ENCODE measurements at places on chromosomes 12 and 14.

- no peak for DNase-seq
Measured at GRCh38 chr14:24954037-24954699, 95.8 kb downstream of the STXBP6 start.

DNA sequence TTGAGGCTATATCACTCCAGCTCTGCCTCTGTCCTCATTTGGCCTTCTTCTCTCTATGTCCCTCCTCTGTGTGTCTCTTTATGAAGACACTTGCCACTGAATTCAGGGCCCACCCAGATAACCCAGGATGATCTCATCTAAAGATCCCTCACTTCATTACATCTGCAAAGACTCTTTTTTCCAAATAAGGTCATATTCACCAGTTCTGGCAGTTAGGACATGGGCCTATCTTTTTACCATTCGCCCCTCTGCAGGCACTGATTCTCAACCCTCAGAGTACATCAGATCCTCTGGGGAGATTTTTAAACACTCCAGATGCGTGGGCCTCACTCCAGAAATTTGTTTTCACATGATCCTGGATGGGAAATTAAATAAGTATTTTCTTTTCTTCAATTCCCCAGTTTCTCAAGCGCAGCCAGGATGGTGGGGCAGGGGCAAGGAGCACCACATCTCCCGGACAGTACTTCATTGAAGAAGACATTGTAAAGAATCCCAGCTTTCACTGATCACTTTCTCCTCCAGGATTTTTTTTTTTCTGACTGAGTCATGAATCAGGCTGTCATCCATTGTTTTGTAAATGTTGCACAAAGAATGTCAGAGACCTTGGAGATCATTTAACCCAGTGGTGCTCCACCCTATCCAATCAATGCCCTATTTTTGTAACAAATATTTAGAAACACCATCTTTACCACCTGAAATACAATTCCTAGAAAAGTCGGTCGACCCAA is 27.4 kb downstream of the CRACR2A start:
- DNase-seq, result no peak

GRCh38 chr12:50415899-50416479 is 15.3 kb downstream of the LARP4 start:
- DNase-seq, result no peak

- no peak for DNase-seq
Measured at GRCh38 chr14:31208546-31209424, 1.2 kb upstream of the HECTD1 start.

GRCh38 chr14:53411125-53411524 is 258.0 kb upstream of the DDHD1 start:
- no peak for DNase-seq

GRCh38 chr12:105721891-105722290 is 391.4 kb downstream of the C12orf75 start:
- no peak for DNase-seq

GRCh38 chr12:79019672-79020071 is 155.1 kb downstream of the SYT1 start:
- DNase-seq, result no peak

- no peak for DNase-seq
Measured at GRCh38 chr12:121755591-121755990, 37.9 kb downstream of the RHOF start.

DNA sequence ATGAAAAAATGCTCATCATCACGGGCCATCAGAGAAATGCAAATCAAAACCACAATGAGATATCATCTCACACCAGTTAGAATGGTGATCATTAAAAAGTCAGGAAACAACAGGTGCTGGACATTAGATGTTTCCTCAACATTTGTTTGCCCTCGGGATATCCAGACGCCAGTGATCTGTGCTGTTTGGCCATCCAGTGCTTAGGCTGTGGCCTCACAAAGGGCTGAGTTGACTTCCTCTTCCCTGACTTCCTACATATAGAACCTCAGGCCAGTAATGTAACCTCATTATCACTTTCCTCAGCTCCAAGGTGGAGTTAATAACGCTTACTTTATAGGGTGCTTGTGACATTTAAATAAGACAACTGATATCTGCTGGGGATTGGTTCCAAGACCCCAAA is 51.8 kb downstream of the SLC15A5 start:
- DNase-seq, result no peak

GRCh38 chr12:30952015-30952414 is 25.5 kb downstream of the TSPAN11 start:
- DNase-seq, result no peak

DNA sequence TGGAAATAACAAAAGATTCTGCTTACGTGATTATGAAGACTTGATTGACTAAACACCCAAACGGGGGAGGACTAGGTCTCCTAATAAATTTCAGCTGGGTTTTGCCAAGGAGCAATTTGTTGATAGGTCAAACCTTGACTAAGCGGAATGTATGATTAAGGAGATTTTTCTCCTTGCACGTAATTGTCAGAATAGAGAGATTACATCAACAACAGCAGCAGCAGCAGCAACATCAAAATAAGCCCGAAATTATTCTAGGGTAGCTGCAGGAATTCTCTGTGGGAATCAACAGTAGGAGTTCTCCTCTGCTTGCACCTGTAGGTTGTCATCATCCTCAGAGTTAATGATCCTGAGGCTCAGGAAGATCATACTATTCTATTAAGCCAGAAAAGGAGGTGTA is 10.2 kb downstream of the ELK3 start:
- DNase-seq, result no peak

- no peak for DNase-seq
Measured at GRCh38 chr12:85329913-85330312, 49.9 kb downstream of the ALX1 start.

GRCh38 chr12:89134213-89134770 is 218.0 kb downstream of the DUSP6 start:
- no peak for DNase-seq

DNA sequence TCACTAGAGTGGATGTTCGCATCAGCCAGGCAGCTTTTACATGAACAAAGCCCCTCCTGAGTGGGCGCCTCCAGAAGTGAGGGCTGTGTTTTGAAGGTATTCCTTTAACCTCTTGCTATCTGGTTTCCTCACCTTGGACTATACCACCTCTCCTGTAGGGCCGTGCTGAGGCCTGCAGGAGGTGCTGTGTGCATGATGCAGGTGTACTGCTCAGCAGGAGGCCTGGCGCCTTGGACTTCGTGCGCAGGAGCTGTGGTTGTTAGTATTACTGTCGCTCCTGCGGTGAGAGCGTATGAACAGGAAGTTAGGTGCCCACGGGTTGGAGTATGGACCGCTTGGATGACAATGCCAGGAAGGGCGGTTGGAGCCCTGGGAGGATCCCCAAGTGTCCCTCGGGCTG is 130.7 kb downstream of the TSPAN9 start:
- DNase-seq, result no peak

- no peak for DNase-seq
Measured at GRCh38 chr12:100105661-100106060, 37.0 kb downstream of the BLTP3B start.

- no peak for DNase-seq
Measured at GRCh38 chr12:54786081-54786480, 68.2 kb upstream of the MUCL1 start.

DNA sequence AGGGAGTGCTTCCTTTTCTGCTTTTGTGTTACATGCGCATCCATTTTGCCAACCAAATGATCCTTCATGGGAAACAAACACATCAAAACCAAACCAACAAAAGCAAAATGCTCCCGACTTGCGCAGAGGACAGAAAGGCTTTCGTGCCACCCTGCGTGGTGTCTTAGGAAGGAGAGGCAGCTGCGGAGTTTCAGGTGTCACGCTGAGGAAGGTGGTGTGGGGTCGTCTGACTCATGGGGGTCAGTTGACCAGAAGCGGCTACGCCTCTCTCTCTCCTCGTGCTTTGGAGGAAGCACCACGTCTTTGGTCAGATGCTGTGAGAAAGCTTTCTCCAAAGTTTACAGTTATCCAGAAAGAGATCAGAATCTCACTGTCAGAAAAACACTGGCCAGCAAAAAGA is 7.9 kb downstream of the EMP1 start:
- DNase-seq, result no peak

GRCh38 chr12:79415746-79416435 is 274.9 kb downstream of the PAWR start:
- DNase-seq, result no peak

DNA sequence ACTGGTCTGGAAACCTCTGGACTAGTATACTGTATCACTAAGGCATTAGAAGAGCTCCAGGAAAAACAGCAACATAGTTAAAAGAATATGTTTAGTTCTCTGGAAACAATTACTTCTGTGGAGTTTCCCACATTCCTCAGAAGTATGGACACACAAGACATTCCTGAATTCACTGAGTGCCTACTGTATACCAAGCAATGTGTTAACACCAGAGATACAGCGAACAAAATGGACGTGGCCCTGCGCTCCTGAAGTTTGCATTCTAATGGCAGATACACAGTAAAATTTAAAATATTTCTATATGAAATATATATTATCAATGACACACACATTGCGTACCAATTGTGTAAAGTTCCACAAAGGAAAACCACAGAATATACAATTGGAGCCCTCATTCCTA is 1.1 kb downstream of the ANGEL1 start:
- no peak for DNase-seq

DNA sequence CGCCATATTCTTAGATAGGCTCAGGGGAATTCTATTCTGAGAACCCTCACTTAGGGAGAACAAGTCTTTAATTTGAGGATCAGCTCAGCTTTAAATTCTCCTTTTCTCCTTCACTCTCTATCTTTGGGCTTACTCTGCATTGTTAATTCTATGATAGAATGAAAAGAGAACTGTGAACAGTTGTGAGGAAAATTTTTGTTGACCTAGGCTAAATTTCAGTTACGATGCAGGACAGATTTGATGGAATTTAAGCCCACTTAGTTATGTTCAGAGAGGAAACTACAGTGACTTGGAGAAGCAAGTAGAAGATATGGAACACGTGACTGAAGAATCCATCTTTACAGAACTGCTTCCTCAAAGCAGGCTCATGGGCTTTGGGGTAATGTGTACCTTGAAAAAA is 82.7 kb downstream of the TBC1D30 start:
- DNase-seq, result no peak

DNA sequence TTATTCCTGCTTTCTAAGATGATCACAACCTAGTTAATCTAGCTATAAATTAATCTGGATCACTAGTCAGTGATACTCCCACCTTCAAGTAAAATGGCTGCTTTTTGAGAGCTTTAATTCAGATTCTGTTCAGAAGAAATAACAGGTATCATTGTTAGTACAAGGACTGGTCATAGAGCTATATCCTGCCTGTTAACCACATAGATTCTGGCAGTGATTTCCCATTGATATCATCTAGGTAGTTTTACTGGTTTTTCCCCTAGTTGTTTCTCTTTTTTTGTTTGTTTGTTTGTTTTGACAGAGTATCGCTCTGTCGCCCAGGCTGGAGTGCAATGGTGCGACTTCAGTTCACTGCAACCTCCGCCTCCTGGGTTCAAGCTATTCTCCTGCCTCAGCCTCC is 39.0 kb upstream of the HIF1A start:
- DNase-seq, result no peak

DNA sequence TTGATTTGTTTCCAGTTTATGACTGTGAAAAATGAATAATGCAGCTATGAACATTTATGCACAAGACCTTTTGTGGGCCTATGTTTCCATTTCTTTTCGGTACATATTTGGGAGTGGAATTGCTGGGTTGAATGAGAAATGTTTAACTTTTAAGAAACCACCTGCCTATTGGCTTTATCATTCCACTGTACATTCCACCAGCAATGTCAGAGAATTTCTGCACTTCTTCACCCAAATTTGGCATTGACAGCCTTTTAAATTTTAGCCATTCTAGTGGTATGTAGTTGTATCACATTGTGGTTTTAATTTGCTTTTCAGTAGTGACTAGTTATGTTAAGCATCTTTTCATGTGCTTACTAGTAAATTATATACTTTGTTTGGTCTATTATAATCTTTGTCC is 317.0 kb upstream of the TMTC1 start:
- DNase-seq, result no peak

GRCh38 chr14:30658645-30659044 is 36.5 kb downstream of the SCFD1 start:
- no peak for DNase-seq

DNA sequence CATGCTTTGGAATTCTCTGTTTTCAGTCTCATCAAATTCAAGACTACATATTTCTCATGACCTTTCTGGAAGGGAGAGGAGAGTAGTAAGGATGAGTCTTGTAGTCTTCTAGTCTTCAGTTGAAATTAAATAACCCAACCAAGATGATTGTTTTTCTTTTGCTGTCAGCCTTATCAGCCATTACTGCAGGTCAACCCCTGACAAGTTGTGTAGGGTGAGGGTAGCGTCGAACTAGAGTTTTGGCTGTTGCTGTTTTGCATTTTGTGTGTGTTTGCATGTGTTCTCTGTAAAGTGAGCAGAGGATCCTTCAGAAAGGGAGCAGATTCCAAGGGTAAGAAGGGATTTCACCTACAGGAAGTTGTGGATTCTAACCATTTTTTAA is 28.4 kb downstream of the DIP2B start:
- no peak for DNase-seq

GRCh38 chr14:23916446-23916845 is 37.1 kb upstream of the DHRS4 start:
- no peak for DNase-seq

DNA sequence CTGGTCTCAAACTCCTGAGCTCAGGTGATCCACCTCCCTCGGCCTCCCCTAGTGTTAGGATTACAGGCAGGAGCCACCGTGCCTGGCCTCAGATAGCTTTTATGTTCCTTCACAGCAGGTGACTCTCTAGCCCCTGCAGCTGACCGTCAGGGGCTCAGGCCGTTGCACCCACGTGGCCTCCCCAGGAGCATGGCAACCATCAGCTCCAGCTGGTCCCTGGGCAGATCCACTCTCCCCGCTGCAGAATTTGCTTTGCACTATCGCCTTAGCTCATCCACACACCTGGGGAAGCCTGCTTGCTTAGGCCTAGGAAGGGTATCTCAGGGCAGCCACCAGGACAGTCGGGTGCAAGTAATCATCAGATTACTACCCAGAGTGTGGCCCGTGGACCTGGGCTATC is 62.6 kb downstream of the TSPAN9 start:
- no peak for DNase-seq

- DNase-seq, result no peak
Measured at GRCh38 chr12:18389820-18390219, 128.5 kb downstream of the PIK3C2G start.
